Right atrium auricular region (tissue), 2 donors: ENCODE measurements at places on chromosomes 7 and 10.
A peak's percentile ranks its signal among the peaks of the same experiment; 100 is the strongest.

- H3K27me3 ChIP-seq, result no peaks in the 10 kb centered on the region
- H3K27ac ChIP-seq, result peak overlapping the region; percentile 98
- peak overlapping the region; percentile 81 for H3K4me3 ChIP-seq
- peaks cover 36% of the 10 kb centered on the region for H3K4me1 ChIP-seq
Measured at GRCh38 chr7:106283831-106284713, 711 bp downstream of the NAMPT start.

- H3K36me3 ChIP-seq, result no peaks in the 10 kb centered on the region
- H3K4me3 ChIP-seq, result no peak overlapping the region
- H3K27ac ChIP-seq, result no peak overlapping the region
- no peaks in the 10 kb centered on the region for H3K4me1 ChIP-seq
Measured at GRCh38 chr10:129541200-129541599, 74.2 kb downstream of the MGMT start.

- H3K4me3 ChIP-seq, result no peak overlapping the region
- DNase-seq, result no peak
- H3K27me3 ChIP-seq, result no peaks in the 10 kb centered on the region
- peaks cover 51% of the 10 kb centered on the region for H3K4me1 ChIP-seq
- peaks cover 12% of the 10 kb centered on the region for H3K36me3 ChIP-seq
- no peak overlapping the region for H3K27ac ChIP-seq
Measured at GRCh38 chr10:124619802-124620490, 124.2 kb downstream of the FAM53B start.

DNA sequence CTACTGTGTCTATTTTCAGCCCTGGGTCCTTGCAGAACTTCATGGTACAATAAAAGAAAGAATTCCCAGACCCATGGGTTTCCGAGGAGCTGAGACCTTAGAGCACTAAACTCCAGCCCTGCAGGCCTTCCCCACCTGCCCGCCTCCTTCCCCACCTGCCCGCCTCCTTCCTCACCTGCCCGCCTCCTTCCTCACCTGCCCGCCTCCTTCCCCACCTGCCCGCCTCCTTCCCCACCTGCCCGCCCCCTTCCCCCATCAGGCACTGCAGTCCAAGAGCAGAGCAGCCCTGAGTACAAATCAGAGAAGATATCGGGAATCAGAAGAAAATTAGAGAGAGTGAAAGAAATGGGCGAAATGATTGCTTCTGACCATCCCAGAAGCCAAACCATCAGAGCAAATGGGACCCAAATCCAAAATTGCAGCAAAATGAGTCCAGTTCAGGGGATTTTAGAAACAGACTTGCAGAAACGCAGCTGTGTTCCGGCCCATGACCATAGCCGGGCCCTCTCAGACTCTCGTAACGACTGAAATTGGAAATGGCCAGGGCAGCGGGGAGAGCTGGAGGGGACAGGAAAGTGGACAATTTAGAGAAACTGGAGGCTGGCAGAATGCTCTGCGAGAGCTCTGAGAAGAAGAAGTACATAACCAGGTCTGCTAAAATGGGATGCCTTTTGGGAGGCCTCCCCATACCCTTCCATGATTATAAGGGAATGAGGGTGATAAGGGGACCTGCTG lies 568.4 kb downstream of the TCERG1L start:
- no peaks in the 10 kb centered on the region for H3K27me3 ChIP-seq
- no peak overlapping the region for H3K27ac ChIP-seq
- H3K36me3 ChIP-seq, result no peaks in the 10 kb centered on the region

GRCh38 chr7:24665564-24666294 lies 91.5 kb downstream of the GSDME start:
- no peak overlapping the region for H3K4me3 ChIP-seq
- H3K27ac ChIP-seq, result no peak overlapping the region
- H3K4me1 ChIP-seq, result no peaks in the 10 kb centered on the region
- H3K36me3 ChIP-seq, result no peaks in the 10 kb centered on the region
- no peaks in the 10 kb centered on the region for H3K27me3 ChIP-seq

- H3K27ac ChIP-seq, result no peak overlapping the region
- H3K4me1 ChIP-seq, result no peaks in the 10 kb centered on the region
- no peak for DNase-seq
- H3K36me3 ChIP-seq, result no peaks in the 10 kb centered on the region
- no peak overlapping the region for H3K4me3 ChIP-seq
- no peaks in the 10 kb centered on the region for H3K27me3 ChIP-seq
Measured at GRCh38 chr7:27078616-27079233, 17.1 kb downstream of the HOXA1 start.

- H3K27ac ChIP-seq, result no peak overlapping the region
- H3K27me3 ChIP-seq, result no peaks in the 10 kb centered on the region
- H3K4me3 ChIP-seq, result no peak overlapping the region
- no peak for DNase-seq
- H3K4me1 ChIP-seq, result no peaks in the 10 kb centered on the region
Measured at GRCh38 chr7:78635026-78635793, 818.3 kb downstream of the MAGI2 start.

DNA sequence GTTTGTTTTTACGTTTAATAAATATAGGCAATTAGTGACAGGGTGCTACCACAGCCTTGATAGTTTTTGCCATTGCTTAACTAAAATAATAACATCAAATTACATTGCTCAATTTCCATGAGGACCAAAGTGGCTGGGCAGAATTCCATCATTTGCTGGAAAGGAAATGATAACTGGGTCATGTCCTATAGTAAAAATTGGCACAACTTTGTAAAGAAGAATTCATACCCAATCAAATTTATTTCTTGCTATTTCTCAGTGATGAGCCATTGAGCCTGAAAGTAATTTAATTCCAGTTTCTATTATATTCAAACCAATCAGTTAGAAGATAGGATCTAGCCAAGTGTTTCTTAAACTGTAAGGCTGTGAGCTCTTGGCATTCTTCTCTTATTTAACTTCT lies 102.2 kb upstream of the CTTNBP2 start:
- H3K4me1 ChIP-seq, result no peaks in the 10 kb centered on the region
- H3K4me3 ChIP-seq, result no peak overlapping the region
- H3K36me3 ChIP-seq, result no peaks in the 10 kb centered on the region
